ENCODE measurements at places on chromosomes 1 and 21.

DNA sequence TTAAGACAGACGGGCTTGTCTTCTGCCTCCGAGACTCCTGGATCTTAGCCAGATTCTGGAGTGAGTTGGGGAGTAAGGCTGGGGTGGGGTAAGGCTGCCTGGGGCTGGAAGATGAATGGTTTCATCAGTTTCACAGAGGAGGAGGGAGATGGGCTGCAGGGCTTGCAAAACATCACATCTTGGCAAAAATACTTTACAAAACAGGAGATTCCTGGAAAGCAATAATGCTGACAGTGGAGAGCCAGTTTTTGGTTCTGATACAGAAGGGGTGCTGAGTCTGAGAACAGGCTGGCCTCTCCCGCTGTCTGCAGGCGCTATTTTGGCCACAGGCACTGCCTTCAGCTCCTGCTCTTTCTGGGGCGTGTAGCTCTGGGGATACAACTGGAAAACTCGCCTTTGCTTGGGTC lies 83.4 kb upstream of the KCNE2 start:
- peak; percentile 40 for DNase-seq

DNA sequence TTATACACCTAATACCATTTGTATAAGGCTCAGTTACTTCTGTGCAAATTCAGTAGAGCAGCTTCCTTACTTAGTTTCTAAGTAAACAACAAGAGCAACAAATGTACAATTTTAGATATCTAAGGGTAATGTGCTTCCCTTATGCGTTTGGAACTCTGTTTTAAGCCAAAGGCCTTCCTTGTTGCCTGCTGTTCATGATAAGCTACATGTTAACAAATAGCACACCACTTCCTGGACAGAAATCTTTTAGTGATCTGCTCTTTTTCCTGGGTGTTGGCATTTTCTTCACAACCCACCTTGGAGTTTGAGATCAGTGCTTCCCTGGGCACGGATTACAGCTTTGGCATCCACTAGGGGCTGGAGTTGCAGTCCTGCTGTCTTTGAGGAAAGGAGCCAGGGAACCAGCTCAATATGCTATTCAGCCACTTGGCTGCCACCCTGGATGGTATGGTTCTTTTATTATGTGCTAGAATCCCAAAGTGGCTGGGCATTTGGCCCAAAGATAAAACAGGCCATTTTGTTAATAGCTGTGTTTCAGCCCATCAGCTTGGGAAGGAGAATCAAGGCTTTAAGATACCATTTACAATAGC lies 55.6 kb upstream of the ADAR start:
- DNase-seq: no peak

DNA sequence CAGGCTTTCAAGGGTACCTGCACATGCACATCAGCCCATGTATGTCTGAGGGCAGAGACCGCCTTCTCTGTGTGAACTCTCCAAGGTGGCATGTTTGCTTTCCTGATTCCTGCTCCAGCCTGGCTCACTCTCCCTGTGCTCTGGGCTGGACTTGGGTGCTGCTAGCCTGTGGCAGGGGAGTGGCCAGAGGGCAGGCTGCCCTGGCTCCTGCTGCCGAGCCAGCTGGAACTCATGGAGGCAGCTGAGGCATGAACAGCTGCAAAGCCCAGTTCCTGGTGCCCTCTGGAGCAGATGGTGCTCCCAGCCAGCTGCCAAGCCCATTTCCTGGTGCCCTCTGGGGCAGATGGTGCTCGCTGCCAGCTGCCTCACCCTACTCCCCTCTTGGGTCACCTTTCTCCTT lies 7.6 kb downstream of the UBL4B start:
- no peak for DNase-seq

DNA sequence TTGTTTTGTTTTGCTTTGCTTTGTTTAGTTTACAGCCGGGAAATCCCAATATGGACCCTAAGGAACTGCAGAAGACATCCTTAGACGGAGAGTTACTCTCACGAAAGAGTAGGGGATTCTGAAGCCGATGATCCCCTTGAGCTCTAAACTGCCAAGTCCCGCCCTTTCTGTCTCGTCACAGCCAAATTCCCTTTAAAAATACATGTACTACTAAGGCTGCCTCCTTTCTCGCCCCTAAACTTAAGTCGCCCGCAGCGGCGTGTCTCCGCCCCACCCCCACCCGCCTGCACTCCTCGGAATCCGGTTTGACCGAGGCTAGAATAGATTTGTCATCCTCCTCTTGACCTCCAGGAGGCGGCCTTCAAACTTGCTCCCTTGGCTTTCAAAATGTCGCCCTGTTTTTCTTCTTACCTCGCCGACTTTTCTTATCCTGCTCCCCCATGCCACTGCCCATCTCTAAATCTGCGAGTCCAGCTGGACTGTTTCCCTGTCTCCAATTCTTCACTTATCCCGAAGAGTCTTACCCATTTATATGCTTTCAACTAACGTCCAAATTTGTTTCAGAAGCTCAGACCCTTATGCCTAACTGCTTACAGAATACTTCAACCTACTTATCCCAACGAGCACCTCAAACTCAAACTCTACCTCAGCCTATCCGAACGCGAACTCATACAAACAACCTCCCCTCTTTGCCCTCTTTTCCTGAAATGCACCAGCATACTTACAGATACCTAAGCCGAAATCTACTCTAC lies 10.9 kb upstream of the BOLA1 start:
- peak; percentile 93 for DNase-seq

DNA sequence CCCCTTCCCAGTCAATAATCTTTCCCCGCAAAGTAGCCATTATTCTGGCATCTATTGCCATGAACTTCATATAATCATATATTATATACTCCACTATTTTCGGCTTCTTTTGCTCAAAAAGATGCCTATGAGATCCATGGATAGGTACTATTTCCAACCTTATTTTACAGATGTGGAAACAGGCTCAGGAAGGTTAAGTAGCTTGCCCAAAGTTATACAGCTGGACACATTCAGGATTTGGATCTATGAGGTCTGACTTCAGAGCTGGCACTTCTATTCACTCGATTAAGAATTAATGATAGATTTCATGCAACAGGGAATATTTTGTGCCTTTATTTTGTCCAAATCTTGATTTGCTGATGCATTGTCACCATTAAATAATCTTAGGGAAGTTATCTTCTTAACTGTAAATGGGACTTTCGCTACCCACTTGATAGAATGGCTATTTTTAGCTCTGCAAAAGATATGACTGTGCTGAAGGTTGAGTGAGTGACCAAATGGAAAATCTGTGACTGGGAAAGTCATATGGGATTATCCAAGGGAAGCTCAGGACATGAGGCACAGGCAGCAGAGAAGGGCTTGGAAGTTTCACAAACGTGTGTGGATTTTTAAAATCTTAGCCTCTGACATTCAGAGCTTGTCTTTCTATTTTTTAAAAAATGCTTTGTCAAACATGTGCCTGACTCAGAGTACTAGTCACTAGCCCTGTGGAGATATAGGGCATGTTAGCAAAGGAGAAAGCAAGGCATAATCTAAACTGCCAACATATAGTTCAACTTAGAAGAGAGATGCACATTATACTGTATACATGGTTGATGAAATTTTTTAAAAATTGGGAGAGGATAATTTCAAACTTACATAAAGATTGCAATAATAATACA lies 36.5 kb downstream of the GIPC2 start:
- no peak for DNase-seq

GRCh38 chr1:17112496-17113236 lies 6.6 kb downstream of the PADI2 start:
- DNase-seq: no peak

DNA sequence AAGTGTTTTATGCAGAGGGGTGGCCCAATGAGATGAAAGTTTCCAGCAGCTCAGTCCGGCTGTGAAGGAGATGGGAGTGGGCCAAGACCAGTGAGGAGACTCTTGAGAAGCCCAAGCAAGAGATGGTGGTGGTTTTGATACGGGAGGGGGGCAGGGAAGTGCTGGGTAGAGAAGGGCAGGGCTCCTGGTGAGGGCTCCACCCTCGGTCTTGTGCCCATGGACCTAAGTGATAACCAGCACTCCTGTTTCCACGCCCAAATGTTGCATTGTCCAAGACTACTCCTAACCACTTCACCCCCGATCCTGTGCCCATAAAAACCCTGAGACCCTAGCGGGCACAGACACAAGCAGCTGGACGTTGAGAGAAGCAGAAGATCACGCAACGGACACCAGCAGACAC lies 140.9 kb downstream of the MIS18A start:
- no peak for DNase-seq

GRCh38 chr21:44695184-44695583 lies 1.8 kb upstream of the KRTAP10-12 start:
- peak; percentile 46 for DNase-seq

- peak; percentile 78 for DNase-seq
Measured at GRCh38 chr1:19504796-19505692, 19.7 kb upstream of the CAPZB start.

Measured in tibial artery (tissue), 4 donors.